Activated CD4-positive, alpha-beta T cell treated with anti-CD3 and anti-CD28 coated beads, Interleukin-2, amount 10 ng/mL, durations not matched to agents 24 days and 14 days (primary cell): ENCODE measurements at places on chromosomes 5 and 9. TPM values are rescaled to one million over a fixed set of nuclear protein-coding genes. Genes with fewer than 3 reads are reported as not detected.

DNA sequence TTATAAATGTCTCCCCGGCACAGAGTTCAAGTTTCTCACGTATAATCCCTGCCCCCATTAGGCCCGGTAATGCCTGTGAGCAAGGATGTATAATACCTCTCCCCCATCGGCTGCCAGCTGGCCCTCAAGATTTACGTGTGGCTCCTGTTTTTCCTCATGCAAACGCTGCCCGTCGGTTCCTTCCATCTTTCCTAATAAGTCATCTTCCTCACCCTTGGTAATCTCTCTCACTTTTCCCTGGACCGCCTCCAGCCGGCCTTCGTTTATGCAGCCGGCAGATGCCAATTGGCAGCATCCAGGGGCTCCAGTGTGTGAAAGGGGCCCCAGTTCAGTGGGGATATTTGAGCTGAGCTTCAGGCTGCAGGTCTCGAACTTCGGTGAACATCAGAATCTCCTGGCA lies 86.5 kb upstream of the NEURL1B start:
- no peak for DNase-seq
- no peak overlapping the region for H3K4me3 ChIP-seq
- H3K27ac ChIP-seq = no peak overlapping the region

- H3K27ac ChIP-seq = no peak overlapping the region
- DNase-seq = no peak
- H3K27me3 ChIP-seq = no peaks in the 10 kb centered on the region
- H3K4me3 ChIP-seq = no peak overlapping the region
Measured at GRCh38 chr5:60495644-60496520, 204.1 kb downstream of the DEPDC1B start.

DNA sequence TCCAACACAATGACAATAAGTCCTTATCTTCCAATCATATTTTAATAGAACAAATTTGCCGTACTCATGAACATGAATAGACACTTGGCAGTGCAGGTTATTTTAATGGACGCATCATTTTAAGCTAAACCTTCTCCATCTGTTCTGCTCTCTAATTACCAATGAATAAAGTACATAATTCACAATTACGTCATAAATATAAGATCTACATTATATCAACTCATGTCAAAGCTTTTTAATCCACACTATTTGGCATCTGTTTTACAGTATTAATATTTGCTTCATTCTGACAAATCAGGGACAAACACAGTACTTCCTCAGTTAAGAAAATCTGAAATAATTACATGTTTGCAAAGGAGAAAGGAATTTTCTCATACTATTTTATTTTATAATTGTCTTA lies 344.1 kb upstream of the DMAC1 start:
- H3K27ac ChIP-seq = no peak overlapping the region
- H3K27me3 ChIP-seq = no peaks in the 10 kb centered on the region
- no peaks in the 10 kb centered on the region for H3K4me1 ChIP-seq
- no peak overlapping the region for H3K4me3 ChIP-seq

GRCh38 chr9:96394832-96395496 lies 11.5 kb upstream of the SLC35D2 start:
- peaks cover 52% of the 10 kb centered on the region for H3K36me3 ChIP-seq
- peaks cover 31% of the 10 kb centered on the region for H3K4me1 ChIP-seq
- DNase-seq = no peak
- no peak overlapping the region for H3K4me3 ChIP-seq

GRCh38 chr5:132147663-132148062 lies 74.1 kb downstream of the CSF2 start:
- peaks cover 32% of the 10 kb centered on the region for H3K27me3 ChIP-seq
- no peaks in the 10 kb centered on the region for H3K4me1 ChIP-seq
- H3K27ac ChIP-seq = no peak overlapping the region
- peaks cover 4% of the 10 kb centered on the region for H3K36me3 ChIP-seq
- DNase-seq = no peak

DNA sequence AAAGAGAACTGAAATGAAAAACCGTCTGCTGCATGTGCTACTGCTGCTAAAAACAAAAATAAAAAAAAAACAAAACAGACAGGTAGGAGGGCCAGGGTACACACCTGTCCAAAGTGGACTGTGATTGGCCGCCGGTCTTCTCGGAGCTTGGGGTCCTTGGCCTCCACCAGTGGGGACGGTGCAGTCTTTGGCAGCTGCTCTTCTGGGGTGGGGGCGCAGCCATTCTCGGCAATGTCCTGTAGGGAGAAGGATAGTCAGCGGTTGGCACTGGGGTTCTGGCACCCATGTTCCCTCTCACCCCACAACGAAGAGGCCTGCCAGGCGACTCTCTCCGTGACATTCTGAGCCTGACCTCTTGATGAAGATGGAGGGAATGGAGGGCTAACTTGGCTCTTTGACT lies 84.3 kb downstream of the CRB2 start:
- no peaks in the 10 kb centered on the region for H3K27me3 ChIP-seq
- no peak overlapping the region for H3K27ac ChIP-seq
- no peaks in the 10 kb centered on the region for H3K4me1 ChIP-seq
- H3K36me3 ChIP-seq = no peaks in the 10 kb centered on the region
- DNase-seq = no peak
- H3K4me3 ChIP-seq = no peak overlapping the region

DNA sequence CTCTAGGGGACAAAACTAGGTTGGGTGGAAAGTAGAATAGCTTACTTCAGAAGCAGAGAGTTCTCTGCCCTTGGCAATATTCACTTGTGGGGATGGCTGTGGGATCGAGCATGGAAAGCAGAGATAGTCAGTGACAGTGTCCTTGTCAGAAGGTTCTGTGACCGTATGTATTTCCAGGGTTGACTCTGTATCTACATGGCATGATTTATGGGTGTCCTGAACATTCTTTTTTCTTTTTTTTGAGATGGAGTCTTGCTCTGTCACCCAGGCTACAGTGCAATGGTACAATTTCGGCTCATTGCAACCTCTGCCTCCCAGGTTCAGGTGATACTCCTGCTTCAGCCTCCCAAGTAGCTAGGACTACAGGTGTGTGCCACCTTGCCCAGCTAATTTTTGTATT lies 77.4 kb upstream of the LHFPL2 start:
- no peaks in the 10 kb centered on the region for H3K27me3 ChIP-seq
- no peak for DNase-seq
- no peaks in the 10 kb centered on the region for H3K4me1 ChIP-seq
- no peaks in the 10 kb centered on the region for H3K36me3 ChIP-seq

DNA sequence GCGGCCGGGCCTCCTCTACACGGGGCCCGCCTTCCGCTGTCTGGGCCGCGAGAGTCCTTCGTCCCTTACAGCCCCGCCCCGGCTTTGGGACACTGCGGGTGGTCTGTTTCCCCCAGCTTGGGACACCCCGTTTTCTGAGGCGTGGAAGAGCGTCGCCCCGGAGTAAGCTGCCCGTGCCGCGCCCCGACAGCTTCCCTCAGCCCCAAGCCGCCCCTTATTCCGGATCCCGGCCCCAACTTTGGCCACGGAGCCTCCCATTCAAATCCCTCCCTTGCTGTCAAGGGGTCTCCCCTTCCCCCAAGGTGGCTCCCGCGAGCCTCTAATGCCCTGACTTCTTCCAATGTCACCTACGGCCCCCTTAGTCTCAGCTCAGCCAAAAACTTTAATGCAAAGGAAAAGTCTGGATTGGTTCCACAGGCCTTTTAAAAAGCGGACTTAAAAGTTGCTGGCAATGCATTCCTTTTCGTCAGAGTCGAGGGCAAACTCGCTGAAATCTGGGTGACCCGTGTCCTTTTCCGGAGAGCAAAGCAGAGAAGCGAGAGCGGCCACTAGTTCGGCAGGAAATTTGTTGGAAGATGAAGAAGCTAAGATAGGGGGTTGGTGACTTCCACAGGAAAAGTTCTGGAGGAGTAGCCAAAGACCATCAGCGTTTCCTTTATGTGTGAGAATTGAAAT lies 19.8 kb downstream of the EXOSC2 start:
- DNase-seq = peak; percentile 70
- H3K4me1 ChIP-seq = peaks cover 25% of the 10 kb centered on the region
- H3K27me3 ChIP-seq = no peaks in the 10 kb centered on the region
- peak overlapping the region; percentile 91 for H3K27ac ChIP-seq

DNA sequence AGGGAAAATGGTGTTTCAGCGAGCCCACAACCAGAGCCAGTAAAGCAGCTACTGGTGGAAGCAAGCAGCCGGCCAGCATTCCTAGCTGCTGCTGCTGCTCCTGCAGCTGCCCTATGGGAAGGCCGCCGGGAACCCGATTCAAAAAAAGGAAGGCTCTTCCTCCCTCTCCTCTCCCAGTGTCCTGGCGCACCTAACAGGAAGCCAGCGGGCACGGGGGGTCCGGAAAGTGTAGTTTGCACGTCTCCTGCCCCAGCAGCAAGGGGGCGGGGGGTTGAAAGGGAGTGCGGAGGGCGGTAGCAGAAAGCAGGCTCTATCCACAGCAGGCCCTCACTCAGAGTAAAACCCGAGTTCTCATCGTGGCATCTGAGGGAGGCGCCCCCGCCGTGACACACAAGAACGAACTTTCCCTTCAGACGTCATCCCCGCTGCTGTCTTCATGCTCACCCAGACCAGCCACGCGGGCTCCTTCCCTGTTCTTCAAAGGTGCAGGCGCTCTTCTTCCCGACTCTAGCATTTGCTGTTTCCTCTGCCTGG lies 16.5 kb downstream of the GRXCR2 start:
- H3K36me3 ChIP-seq = no peaks in the 10 kb centered on the region
- H3K27me3 ChIP-seq = peaks cover 4% of the 10 kb centered on the region
- no peak for DNase-seq
- peak overlapping the region; percentile 43 for H3K4me3 ChIP-seq

- no peak overlapping the region for H3K27ac ChIP-seq
- H3K36me3 ChIP-seq = no peaks in the 10 kb centered on the region
- peaks cover 4% of the 10 kb centered on the region for H3K4me1 ChIP-seq
- no peak overlapping the region for H3K4me3 ChIP-seq
- H3K27me3 ChIP-seq = peaks cover 5% of the 10 kb centered on the region
Measured at GRCh38 chr5:122705851-122706250, 69.0 kb upstream of the SNX2 start.

DNA sequence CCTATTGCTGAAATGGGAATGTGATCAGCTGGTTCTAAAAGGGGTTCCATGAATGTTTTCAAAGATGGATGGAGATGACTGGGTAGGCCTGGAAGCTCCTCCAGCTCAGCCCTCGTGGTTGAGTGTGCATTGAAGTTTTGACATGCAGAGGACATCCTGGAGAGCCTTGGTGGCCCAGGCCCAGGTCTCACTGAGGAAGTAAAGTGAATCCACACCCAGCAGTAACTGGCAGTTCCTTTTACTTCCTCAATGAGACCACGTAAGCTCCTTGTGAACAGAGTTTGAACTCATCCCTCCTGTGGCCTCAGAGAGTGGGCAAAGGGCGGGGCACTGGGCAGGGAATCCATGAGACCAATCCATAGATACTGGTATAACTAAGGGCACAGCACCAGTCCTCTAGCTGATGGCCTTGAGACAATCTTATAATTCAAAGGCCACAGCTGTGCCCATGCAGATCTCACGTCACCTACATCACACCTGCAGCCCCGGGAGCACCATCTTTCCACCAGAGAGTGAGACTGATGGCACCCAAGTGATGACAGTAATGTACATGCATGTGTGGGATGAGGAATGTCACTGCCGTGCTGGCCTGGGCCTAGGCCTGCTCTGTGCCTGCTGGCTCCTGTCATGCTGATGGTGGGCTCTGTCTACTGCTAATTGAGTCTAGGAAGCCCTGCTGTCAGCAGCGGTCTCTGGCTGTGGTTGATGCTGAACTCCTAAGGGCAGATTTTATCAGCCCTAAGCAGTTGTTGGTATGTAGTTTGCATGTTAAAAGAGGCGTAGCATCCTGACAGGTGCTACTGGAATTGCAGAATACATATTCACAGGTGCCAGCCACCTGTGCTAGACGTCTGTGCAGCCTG lies 257.8 kb downstream of the FSTL4 start:
- no peaks in the 10 kb centered on the region for H3K36me3 ChIP-seq
- H3K4me3 ChIP-seq = no peak overlapping the region
- peaks cover 9% of the 10 kb centered on the region for H3K27me3 ChIP-seq
- H3K27ac ChIP-seq = no peak overlapping the region
- H3K4me1 ChIP-seq = no peaks in the 10 kb centered on the region

- H3K36me3 ChIP-seq = no peaks in the 10 kb centered on the region
- no peak overlapping the region for H3K4me3 ChIP-seq
- H3K27ac ChIP-seq = no peak overlapping the region
- no peak for DNase-seq
- peaks cover 7% of the 10 kb centered on the region for H3K4me1 ChIP-seq
- H3K27me3 ChIP-seq = peaks cover 28% of the 10 kb centered on the region
Measured at GRCh38 chr9:134322781-134323241, 3.4 kb upstream of the RXRA start.

DNA sequence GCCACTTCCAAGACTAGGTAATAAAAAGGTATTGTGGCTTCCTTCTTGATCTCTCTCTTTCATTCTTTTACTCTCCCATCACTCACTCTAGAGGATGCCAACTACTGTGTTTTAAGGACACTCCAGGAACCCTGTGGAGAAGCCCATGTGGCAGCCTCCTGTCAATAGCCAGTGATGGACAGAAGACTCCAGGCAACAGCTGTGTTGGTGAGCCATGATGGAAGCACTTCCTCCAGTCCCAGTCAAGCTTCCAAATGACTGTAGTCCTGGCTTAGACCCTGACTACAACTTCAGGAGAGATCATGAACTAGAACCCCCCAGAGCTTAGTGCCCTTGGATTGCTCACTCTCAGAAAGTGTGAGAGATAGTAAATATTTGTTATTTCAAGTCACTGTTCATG lies 123.9 kb downstream of the PPP2R2B start:
- no peak overlapping the region for H3K4me3 ChIP-seq
- peaks cover 23% of the 10 kb centered on the region for H3K4me1 ChIP-seq
- H3K27ac ChIP-seq = no peak overlapping the region
- peaks cover 2% of the 10 kb centered on the region for H3K27me3 ChIP-seq

Gene SH3GL2
- total RNA-seq = not detected in 2 replicates

Gene OR4F3
- not detected in 2 replicates for total RNA-seq

Gene CTSL
- total RNA-seq = 4.0 and 4.9 TPM in 2 replicates

Gene TMEM215
- total RNA-seq = not detected in 2 replicates

Gene CDH9
- total RNA-seq = not detected in 2 replicates

Gene STPG3
- total RNA-seq = 0.54 and 0.99 TPM in 2 replicates

Gene COL15A1
- 0.05 and 0.12 TPM in 2 replicates for total RNA-seq

Gene QRFP
- total RNA-seq = not detected in 2 replicates

Gene CD14
- total RNA-seq = 0.31 and 0.35 TPM in 2 replicates
